Jurkat, Clone E6-1 (cell line): ENCODE measurements at places on chromosomes 2 and 18.
A peak's percentile ranks its signal among the peaks of the same experiment; 100 is the strongest.

- no peak for DNase-seq
These were observed 413.0 kb upstream of the RAB12 start for GRCh38 chr18:8196238-8196637.

GRCh38 chr18:79826966-79827365, 29.2 kb downstream of the KCNG2 start:
- no peak for DNase-seq

- DNase-seq, result no peak
These were observed 20.8 kb upstream of the VIT start for GRCh38 chr2:36675579-36676282.

- no peak for DNase-seq
These were observed 9.8 kb upstream of the INO80D start for GRCh38 chr2:206095536-206096332.

DNA sequence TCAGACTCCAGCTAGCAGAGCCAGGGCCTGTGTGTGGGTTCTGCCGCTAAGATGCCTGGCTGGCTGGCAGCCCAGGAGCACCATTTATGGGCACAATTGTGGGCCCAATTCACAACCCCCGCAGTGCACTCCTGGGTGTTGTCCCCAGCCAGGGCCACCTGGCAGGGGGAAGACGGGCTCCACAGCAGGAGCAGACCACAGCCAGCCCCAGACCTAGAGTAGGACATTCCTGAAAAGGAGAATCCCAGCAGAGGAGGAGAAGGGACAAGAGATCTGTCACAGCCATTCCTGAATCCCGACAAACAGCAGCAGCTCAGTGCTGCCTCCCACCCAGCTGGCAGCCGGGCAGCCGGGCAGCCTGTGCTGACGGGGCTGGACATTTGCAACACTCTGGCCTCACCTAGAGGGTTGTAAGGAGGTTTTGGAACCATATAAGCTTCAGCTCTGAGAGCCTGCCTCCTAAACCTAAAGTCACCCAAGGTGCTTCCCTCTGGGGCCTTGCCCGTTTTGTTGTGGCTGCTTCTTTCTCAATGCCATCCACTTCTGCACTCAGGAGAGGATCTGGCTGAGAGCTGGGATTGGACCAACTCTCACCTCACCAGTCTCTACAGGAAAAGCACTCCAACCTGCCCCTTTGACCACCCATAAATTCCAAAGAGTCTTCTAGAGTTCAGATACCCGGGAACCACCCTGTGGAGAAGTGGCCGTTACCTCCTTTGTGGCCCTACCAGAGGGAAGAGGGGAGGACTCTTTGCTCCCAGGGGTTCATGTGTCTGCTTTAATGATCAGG, 4.1 kb upstream of the TMEM177 start:
- DNase-seq, result no peak

- no peak for DNase-seq
These were observed 13.4 kb downstream of the CNOT9 start for GRCh38 chr2:218582076-218582475.

GRCh38 chr2:19854596-19855541, 46.9 kb downstream of the TTC32 start:
- no peak for DNase-seq

DNA sequence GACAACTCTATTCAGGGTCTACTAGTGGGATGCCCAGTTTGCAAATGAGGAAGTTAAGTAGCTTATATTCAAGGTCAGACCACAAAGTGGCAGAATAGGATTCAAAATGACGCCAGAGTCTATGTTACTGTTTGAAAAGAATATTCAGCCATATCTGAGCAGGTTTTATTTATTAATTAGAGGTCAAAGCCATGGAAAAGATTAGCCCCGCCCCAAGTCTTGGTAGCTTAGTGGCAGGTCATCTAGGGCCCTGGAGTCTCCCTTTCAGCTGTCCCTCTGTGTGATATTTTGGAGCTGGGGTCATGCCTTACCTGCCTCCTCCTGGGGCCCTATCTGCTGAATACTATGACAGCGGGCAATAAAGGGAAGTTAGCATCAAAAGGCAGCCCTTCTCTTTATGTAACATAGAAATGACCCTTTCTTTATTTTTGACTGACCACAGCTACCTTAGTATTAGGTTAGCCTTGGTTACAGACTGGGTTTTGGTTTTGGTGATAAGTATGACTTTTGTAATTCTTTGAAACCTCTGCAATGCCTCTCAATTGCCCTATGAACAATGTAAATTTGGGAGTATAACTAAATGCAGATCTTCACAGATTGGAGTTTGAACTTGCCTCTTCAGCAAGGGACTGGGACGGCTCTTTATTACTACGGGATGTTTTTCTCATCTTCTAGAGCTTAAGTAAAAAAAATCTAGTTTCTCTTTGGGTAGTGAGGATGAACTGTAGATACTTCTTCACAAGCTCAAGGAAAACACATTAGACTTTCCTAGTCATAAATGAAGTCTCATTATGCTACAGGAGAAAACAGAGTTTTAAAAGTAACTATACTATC, 153.0 kb upstream of the ITGA4 start:
- peak; percentile 77 for DNase-seq

DNA sequence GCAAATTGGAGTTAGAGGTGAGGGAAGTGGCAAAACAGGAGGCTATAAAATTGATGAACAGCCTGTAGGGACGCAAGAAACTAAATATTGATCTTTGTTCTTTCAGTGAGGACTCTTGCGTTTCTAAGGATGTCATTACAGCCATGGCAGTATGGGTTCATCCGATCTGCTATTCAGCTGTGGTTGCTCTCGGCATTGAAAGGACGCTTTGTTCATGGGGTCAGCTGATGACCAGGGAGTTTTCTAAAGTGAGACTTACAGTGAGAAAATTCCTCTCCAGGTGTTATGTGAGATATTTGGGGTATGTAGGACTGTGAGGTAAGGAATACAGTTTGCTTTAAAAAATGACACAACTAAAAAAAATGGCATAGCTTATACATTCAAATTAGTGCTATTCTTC, 52.7 kb upstream of the PELI1 start:
- no peak for DNase-seq

- no peak for DNase-seq
These were observed 80.4 kb downstream of the TGFA start for GRCh38 chr2:70473101-70473722.

DNA sequence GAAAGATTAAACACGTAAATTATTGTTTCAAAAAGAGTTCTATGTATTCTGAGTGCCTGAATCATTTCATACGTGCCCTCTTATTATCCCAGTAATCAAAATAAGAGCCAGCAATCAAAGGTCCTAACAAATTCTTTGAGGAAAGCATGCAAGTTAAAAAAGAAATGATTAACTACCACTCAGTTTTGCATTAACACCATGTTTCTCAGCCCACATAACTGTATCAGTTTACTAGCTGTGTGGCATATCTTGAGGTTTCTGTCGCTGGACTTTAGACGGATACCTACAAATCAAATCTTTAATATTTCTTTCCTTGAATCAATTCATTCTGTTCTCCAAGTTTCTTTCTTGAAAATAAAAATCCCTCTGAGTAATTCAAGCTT, 668.9 kb upstream of the CHAC2 start:
- no peak for DNase-seq

GRCh38 chr2:232460171-232460570, 4.2 kb downstream of the ALPI start:
- DNase-seq, result no peak

- DNase-seq, result no peak
These were observed 1.3 kb downstream of the HDAC4 start for GRCh38 chr2:239399433-239399920.

- DNase-seq, result no peak
These were observed 41.7 kb downstream of the MYOM1 start for GRCh38 chr18:3177902-3178687.

GRCh38 chr2:235496239-235496621, 2.4 kb downstream of the AGAP1 start:
- DNase-seq, result no peak
